ENCODE measurements at places on chromosomes 4 and X.

GRCh38 chrX:10166731-10167151, 10.0 kb downstream of the CLCN4 start:
- no peak for DNase-seq

GRCh38 chr4:124282301-124282898, 430.1 kb downstream of the ANKRD50 start:
- no peak for DNase-seq

DNA sequence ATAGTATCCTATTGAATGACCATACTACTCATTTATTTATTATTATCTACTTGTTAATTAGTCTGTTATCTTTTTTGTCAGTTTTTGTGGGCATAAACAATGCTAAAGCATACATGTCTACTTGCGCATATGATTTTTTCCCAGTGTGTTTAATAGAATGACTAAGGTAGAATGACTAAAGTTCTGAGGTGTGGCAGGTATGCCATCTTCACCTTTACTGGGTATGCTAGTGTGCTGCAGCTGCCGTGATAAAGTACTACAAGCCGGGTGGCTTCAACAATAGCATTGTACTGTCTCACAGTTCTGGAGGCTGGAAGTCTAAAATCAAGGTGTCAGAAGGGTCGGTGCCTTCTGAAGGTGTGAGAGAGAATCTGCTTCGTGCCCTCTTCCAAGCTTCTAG, 19.2 kb downstream of the CD38 start:
- no peak for DNase-seq

GRCh38 chr4:165971933-165972332, 98.9 kb downstream of the TLL1 start:
- DNase-seq: no peak

Measured in breast epithelium (tissue), 4 donors.